Activated naive CD4-positive, alpha-beta T cell treated with anti-CD3 and anti-CD28 coated beads, Interleukin-2, amount 10 ng/mL, durations not matched to agents 5 hours and 36 hours (primary cell): ENCODE measurements at places on chromosomes 6 and 20. TPM values are rescaled to one million over a fixed set of nuclear protein-coding genes. Genes with fewer than 3 reads are reported as not detected.

OPRL1 gene
- 1.8 TPM for total RNA-seq

DDX39B gene
- 444 TPM for total RNA-seq

RAMACL gene
- total RNA-seq = 0.20 TPM

TP53INP2 gene
- 3.7 TPM for total RNA-seq

ADGRG6 gene
- total RNA-seq = 0.29 TPM

GTSF1L gene
- 0.29 TPM for total RNA-seq

KCNS1 gene
- total RNA-seq = 0.12 TPM

ITPR3 gene
- total RNA-seq = 56.4 TPM

TULP1 gene
- total RNA-seq = not detected

MRPL18 gene
- 54.9 TPM for total RNA-seq
